ENCODE measurements at places on chromosomes 5 and 9. TPM values are rescaled to one million over a fixed set of nuclear protein-coding genes. Genes with fewer than 3 reads are reported as not detected.

Gene TRUB2
- total RNA-seq: 35.5 TPM

Gene COL15A1
- total RNA-seq: 55.9 TPM

- no peak for DNase-seq
Measured at GRCh38 chr9:75707191-75707590, 183.3 kb upstream of the PCSK5 start.

- no peak for DNase-seq
Measured at GRCh38 chr5:14440223-14440581, 141.4 kb upstream of the OTULINL start.

Gene PRDM9
- not detected for total RNA-seq

DNA sequence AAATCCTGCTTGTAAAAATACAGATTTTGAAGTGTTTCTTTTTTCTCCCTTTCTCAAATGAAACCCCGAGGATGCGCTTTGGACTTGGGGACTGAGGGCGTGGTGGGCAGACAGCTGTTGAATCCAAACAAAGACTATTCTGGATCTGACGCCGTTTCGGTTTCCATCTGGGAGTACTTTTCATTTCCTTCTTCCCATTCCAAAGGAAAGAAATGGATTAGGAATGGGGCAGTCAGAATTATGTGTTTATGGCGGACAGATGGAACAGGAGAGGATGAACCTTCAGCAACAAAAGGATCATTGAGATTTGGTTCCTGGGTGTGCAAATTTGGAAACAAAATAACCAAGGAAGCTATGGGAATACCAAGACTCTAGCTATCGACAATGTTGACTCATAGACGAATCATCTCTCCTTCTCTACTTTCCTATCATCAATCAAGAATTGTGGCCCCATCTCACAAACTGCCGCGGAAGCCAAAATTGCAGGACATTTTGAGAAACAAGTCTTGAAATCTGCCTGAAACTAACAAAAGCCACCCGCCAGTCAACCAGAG is 300.6 kb downstream of the PARP8 start:
- DNase-seq: no peak

Gene ZNF300
- 0.54 TPM for total RNA-seq

DNA sequence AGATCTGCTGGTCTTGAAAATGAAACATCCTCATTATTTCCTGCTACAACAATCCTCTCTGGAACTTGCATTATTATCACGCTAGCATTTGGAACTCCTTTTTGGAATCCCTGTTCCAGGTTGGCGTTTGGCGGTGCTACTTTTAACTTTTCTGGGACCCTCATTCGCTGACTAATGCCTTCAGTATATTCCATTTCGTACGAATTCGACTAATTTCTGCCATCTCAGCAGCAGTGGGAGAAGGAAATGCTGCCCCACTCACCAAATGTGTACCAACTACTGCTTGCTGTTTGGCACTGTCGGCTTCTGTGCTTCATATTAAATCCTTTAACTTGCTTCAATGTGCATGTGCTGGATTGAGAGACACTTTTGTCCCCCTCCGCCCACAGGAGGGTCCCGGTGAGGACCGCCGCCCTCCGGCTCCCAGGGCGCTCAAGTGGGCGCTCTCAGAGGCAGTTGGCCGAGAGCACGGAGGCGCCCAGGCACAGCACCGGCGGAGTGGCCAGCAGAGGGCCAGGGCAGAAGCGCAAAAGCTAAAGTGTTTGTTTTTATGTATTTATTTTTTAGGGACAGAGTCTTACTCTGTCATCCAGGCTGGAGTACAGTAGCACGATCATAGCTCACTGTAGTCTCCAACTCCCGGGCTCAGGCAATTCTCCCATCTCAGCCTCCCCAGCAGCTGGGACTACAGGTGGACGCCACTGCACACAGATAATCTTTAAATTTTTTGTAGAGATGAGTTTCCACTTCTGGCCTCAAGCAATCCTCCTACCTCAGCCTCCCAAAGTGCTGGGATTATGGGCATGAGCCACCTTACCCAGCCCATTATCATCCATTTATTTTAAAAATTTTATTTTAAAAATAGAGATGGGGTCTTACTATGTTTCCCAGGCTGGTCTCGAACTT is 11.9 kb downstream of the PDE6A start:
- no peak for DNase-seq

Gene PCDHGA6
- 6.7 TPM for total RNA-seq

Gene ADAMTS2
- total RNA-seq: 3.6 TPM

Gene FAM81B
- total RNA-seq: 18.8 TPM

- no peak for DNase-seq
Measured at GRCh38 chr9:123164285-123164684, 104.1 kb downstream of the STRBP start.

Gene THBS4
- total RNA-seq: 24.6 TPM

Gene ZNF622
- 51.7 TPM for total RNA-seq

Gene ARID3C
- total RNA-seq: not detected

DNA sequence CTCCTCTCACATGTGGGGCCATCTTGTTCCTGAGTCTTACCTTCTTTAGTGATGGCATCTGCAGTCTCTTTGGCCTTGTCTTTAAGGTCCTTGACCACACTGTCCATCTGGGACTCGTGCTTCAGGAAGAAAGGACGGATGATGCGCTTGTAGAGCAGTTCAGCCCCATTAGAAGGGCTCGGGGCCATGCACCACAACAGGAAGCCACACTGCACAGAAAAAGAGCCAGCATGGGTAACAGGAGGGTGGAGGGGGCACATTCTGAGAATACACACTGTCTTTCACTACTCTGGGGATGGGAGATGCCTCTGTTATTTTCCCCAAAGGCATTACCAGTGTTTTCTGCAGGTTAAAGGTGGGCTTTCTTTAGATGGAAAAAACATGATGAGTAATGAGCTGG is 25.9 kb downstream of the SRP19 start:
- no peak for DNase-seq

Gene ST8SIA4
- total RNA-seq: 2.9 TPM

Gene MAP1B
- total RNA-seq: 49.7 TPM

Gene ECM2
- total RNA-seq: 5.6 TPM

- DNase-seq: no peak
Measured at GRCh38 chr5:149652697-149653096, 71.4 kb downstream of the ARHGEF37 start.

DNA sequence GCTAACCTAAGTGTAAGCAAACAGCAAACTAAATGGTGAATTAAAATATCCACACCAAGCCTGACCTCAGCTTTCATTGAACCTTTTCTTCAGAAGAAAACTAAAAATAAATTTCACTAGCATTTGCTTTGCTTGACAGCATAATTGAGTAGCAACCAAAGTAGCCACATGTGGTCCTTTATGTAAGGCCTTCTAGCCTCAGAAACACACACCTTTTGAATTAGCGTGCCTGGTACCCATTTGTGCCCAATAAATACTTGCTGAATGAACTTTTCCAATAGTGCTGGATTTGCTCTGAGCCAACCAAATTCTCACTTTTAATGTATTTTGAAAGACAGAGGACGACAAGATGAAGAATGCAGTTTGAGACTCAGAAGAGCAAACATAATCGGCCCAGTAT is 2.1 kb upstream of the NIPBL start:
- no peak for DNase-seq

DNA sequence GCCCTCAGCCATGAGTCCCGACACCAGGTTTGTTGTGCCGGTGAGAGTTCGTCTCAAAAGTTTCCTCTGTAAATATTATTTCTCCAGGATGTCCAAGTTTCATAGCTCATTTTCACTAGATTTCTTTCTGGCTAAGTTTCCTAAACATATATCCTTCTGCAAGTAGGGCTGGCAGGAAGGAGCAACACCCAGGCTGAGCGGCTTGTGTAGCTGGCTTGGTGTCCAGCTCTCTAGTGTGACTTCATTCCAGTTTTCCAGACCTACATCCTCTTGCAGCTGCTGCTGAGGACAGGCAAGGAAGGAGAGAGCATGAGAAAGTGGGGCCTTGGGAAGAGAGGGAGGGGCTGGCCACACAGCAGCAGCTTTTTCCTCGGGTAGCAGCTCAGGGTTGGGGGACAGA is 80.3 kb downstream of the FGF1 start:
- DNase-seq: no peak

DNA sequence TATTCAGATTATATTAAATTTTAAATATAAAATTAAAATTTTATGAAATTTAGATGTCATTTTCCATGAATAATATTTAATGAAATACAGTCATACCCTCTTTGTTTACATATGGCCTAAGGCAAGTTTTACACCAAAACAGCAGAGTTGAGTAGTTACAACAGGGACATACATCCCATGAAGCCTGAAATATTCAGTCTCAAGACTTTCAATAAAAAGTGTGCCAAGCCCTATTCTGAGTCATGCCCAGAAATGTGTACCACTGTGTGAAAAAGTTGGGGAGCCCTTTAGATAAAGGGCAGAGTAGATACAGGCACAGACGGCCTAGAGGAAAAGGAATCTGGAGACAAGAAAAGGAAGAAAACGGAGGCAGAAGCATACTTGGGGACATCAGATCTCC is 261.3 kb downstream of the SGCD start:
- no peak for DNase-seq

- no peak for DNase-seq
Measured at GRCh38 chr9:104482921-104483570, 21.0 kb upstream of the OR13F1 start.

DNA sequence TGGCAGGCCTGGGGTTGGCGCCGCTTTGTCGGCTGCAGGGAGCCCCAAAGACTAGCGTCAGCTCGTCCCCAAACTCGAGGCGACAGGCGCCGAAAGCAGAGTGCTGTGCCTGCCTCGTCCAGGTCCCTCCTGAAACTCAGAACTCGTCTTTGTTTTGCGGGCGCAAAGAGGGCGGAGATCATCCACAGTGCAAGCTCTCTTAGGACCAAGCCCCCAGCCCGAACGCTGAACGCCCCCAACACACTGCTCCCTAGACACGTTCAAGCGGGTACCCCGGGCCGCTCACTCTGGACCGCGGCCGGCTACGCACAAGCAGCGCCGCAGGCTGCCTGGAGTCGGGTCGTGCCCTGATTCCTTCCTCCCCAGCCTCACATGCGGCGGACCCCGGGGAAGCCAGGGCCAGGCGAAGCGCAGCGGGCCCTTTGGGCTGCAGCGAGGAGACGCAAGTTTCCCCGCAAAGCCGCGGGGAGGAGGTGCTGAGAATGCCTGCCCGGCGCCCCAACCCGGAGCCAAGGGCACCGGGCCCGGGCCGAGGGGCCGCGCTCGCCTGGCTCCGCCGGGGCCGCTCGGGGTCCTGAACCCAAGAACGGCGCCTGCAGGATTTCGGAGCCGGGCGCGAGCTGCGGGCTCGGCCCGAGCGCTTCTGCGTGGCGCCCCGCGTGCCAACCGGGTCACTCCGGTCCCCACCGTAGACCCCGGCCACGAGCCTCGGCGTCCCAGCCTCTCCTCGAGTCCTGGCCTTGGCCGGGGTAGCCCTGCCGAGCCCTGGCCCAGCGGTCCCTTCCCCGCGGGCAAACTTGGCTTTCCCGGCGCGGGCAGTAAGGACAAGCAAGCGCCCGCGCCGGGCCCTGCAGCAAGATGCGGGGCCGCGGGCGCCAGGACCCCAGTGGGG is 738 bp downstream of the FSTL4 start:
- DNase-seq: no peak

- DNase-seq: peak; percentile 75
Measured at GRCh38 chr9:123997665-123998277, 13.8 kb upstream of the LHX2 start.

Gene RABEPK
- total RNA-seq: 7.0 TPM

DNA sequence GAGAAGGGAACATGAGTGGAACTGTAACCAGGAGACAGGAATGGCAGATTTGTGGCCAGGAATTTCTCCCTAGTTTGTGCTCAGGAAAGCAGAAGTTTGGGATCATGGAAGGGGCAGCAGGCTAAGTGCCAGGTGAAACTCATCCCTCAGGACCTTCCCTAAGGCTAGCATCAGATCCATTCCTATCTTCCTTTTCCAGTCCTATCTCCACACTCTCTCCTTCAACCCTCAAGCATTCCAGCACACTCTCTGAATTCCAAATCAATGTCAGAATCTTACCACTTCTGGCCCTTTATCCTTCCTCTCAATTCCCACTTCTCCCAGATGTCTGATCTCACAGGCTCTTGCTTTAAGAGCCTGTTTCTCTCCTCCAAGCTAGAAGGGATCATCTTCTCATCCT is 53.2 kb upstream of the GRIA1 start:
- DNase-seq: no peak

Gene TAF11L5
- total RNA-seq: not detected

Gene ZNF354C
- total RNA-seq: 4.7 TPM

- DNase-seq: no peak
Measured at GRCh38 chr9:134631881-134632280, 9.7 kb upstream of the COL5A1 start.

Gene TMCO6
- 4.0 TPM for total RNA-seq

Gene OR1Q1
- total RNA-seq: not detected

DNA sequence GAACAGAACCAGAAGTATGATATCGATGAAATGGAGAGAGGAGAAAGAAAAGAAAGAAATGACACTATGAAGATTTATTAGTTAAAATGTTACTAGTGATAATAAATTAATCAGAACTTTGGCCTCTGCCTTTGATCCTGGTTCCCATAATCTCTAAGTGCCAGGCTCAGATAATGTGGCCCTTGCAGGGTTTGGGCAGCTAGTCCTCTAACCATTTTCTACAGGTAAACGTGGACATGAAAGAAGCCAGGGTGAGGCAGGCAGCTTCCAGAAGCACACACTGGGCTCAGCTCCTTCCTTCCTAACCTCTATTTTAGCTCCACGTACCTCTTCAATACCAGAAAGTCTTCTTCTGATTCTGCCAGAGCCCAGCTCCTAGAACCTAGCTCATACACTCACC is 30.6 kb downstream of the SYK start:
- DNase-seq: no peak

DNA sequence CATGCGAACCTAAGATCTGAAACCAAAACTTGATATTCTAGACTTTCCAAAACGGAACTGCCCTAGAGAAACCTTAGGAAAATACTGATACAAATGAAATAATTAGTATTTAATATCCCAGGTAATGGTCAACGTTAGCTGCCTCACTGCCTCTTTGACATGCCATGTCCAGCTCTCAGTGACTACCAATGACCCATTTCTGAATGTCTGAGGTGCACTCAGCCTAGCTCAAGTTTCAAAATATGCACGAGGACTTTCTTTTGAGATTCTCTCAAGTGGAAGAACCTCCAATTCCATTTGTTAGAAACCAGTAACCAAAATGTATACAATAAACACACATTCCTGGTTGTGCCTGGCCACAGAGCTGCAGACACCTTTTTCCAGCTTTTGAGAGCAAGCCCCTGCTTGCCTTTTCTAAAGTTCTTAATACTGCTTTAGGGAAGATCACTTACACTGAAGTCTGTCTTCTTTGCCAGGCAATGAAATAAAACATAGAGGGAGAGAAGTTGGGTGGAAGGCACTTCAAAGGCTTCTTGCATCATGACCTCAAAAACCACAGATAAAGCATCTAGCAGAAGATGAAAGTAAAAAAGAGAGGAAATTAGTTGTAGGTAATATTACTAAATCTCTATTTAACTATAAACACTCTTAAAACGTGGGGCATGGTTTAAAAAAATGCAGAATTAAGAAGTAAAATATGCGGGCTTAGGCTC is 87.9 kb downstream of the MRPS27 start:
- no peak for DNase-seq

- DNase-seq: no peak
Measured at GRCh38 chr9:113854310-113854709, 21.8 kb upstream of the ZNF618 start.

Gene ANKRD31
- total RNA-seq: 0.08 TPM

Gene TUT7
- total RNA-seq: 12.3 TPM

Data from Right ventricle myocardium superior (tissue), 1 donor.